ENCODE measurements at places on chromosomes 7 and 10.

- DNase-seq, result no peak
Observed at GRCh38 chr10:32084185-32084851, 28.1 kb upstream of the KIF5B start.

DNA sequence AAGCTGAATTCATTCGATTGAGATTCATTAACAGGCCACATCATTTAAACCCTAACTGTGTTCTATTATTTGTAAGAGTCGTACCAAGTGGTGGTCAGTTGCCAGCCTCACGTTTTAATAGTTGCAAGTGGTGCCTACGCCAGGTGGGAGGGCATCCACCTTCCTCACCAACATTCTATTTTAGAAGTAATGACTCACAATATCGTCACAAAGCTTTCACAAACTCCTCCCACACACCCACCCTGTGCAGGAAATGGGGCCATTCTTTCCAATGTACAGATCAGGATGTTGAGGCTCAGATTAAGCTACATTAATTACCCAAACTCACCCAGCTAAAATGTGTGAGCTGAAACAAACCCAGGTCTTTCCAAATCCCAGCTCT is 77.3 kb upstream of the SAMD8 start:
- no peak for DNase-seq

DNA sequence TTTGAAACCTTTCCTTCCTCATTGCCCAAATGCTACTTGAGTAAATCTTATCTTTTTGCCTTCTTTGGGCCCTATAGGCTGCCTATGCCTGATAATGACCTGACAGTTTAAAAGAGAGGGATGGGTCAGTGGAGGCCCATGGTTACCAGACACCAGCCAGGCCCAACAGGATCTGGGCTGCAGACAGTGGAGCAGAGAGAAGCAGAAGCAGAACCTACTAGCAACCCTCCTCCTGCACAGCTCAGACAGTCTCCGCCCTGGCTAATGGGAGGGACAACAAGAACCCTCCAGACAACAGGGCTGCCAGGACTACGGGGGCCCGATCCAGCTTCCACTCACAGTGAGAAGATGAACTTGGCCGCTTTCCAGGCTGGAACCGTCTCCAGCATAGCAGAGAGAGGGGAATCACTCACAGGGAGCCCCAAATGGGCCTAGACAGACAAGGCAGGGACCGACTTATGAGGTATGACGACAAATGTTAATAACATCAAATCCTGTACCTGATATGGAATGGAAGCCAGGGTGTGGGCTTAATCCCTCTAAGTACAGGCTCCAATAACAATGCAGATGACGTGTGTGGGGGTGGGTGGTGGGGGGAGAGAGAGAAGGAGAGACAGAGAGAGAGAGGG is 31.7 kb upstream of the DGKI start:
- no peak for DNase-seq

DNA sequence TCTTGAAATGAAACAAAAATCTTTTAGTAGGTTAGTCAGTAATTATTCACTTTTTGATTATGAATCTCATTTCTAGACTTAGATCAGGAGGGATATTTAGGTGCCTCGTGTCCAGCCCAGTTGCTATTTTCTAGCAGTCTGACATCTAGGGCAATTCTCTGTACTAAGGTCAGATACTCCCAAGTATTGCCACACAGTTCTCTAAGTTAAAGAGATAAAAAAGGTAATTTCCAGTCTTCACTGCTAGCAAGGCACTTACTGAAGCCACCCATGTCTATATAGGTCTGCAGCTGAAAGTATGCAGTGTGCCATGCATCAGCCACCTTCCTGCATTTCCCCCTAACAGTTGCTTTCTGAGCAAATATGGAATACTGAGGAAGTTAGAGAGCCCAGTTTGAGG is 83.4 kb downstream of the PON1 start:
- no peak for DNase-seq

DNA sequence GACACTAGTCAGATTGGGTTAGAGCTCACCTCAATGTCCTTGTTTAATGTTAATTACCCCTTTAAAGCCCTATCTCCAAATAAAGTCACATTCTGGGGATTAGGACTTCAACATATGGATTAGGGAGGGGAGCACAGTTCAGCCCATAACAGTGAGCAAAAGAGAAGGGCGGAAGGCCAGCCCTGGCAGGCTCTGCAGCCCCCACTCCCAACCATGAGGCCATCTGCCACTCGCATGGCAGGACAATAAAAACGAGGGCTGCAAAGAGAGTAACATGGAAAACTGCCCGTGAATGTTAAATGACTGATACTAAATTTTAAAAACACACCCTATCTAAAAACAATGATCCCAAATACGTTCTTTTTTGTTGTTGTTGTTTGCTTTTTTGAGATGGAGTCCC is 38.7 kb downstream of the RGS10 start:
- DNase-seq, result no peak

- DNase-seq, result no peak
Observed at GRCh38 chr7:146876411-146876810, 759.8 kb downstream of the CNTNAP2 start.

All from breast epithelium (tissue), 4 donors.